ENCODE measurements at places on chromosomes 1 and 21. TPM values are rescaled to one million over a fixed set of nuclear protein-coding genes. Genes with fewer than 3 reads are reported as not detected.

FAM72C gene
- total RNA-seq: 0.27 TPM

- peak; percentile 56 for DNase-seq
Measured at GRCh38 chr1:53378061-53378460, 50.2 kb upstream of the LRP8 start.

- DNase-seq: no peak
Measured at GRCh38 chr1:181911715-181912114, 149.8 kb downstream of the ZNF648 start.

- DNase-seq: no peak
Measured at GRCh38 chr1:245856944-245857531, 650.0 kb downstream of the SMYD3 start.

GRCh38 chr1:174974711-174975119, 25.0 kb upstream of the CACYBP start:
- no peak for DNase-seq
